PC-9 (cell line): ENCODE measurements at places on chromosomes 3 and 15.
A peak's percentile ranks its signal among the peaks of the same experiment; 100 is the strongest.

GRCh38 chr3:168044049-168044448 lies 51.7 kb downstream of the GOLIM4 start:
- no peak for DNase-seq

DNA sequence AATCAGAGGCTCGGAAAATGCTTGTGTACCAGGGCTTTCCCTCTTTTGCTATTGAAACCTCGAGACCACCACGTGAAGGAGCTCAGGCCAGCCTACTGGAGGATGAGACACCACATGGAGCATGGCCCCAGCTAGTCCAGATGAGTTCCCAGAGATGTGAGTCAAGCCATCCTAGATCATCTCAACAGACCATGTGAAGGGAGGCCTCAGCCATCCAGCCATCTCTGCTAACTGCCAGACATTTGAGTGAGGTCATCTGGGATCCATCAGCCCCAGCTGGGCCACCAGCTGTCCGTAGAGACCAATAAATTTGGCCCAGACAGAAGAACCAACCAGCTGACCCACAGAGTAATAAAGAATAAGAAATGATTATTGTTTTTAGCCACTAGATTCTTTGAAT lies 62.8 kb upstream of the PROK2 start:
- no peak for DNase-seq

GRCh38 chr15:58498821-58499580 lies 67.2 kb downstream of the LIPC start:
- DNase-seq, result no peak

GRCh38 chr3:101091489-101091888 lies 98.3 kb upstream of the ABI3BP start:
- peak; percentile 52 for DNase-seq

DNA sequence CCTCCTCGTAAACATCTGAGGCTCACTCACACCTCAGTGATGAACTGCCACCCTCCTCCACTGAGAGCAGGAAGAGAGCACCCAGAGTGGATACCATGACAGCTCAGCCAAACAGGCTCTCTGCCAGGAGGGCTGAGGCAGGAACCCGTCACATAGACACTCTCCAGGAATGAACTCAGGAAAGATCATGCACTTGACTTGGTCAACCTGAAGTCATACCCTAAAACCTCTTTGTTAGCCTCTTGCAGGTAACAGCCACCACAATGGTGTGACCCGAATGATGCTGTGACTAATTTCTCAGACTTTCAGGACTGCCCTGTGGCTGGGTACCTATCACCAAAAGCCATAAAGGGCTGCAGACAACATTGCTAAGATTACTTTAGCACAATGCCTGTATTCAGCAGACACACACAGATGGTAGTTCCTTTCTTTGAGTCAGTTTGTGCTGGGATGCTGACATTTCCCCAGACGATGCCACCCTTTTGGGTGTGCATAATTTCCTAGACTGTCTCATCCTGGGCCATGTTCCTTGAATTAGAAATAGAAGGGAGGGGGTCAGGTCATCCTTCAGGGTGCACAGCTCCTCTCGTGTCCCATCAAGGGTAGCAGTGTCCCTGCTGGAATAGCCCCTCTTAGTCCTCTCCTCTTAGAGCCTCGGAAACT lies 30.3 kb downstream of the CX3CR1 start:
- DNase-seq, result no peak

DNA sequence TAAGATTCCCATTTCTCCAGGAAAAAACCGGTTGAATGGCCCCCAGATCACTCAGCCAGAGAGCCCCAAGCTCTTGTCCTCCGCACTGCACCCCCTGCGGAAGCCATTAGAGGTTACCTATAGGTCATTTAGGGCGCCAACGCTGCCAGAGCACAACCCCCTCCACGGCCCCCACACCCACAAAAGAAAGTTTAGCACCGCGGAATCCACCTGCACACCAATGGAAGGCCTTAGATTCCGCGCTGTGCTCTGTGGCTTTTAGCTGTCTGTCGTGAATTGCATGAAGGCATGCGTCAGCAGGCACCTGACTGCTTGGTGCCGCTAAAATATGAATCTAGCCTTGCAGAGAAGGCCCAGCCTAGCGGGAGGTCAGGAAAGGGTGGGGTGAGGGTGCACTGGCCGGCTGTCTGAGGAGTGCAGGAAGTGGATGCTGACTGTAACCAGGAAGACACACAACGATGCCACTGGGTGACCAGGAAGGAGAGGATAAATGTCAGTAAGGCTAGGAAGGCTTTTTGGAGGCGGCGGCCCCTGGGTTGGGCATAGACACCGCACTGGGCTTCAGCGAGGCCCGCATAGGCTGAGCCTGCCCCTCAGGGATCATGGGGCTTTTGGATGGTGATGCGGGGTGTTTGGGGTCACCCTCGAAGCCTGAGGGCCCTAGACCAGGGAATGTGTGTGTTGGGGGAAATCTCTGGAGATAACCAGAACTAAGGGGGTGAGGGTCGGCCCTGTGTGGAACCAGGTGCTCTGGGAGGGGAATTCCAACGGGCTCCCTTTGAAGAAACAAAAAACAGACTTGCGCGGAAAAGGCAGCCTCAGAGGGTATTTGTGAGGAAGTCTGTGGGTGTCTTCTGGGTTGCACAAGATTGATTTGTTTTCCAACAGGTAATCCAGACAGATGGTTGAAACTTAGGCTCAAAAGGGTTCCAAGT lies 976 bp upstream of the NUP210 start:
- DNase-seq, result peak; percentile 76

DNA sequence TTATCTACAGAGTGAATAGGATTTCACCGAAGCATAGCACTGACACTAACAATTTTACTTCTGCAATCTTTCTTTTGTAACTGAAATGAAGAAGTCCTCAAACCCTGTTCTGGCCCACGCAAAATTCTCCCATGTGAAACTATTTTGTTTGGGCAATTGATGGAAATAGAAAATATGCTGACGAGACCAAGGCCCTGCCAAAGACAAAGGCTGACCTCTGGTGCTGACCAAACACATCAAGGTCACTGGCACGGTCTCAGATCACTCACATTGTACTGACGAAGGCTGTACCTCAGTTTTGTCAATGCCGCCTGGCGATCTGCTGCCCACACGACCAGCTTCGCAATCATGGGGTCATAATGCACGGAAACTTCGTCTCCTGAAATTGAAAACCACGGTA lies 58.4 kb upstream of the DCUN1D1 start:
- DNase-seq, result no peak

GRCh38 chr15:92619145-92620101 lies 36.2 kb downstream of the FAM174B start:
- DNase-seq, result no peak

DNA sequence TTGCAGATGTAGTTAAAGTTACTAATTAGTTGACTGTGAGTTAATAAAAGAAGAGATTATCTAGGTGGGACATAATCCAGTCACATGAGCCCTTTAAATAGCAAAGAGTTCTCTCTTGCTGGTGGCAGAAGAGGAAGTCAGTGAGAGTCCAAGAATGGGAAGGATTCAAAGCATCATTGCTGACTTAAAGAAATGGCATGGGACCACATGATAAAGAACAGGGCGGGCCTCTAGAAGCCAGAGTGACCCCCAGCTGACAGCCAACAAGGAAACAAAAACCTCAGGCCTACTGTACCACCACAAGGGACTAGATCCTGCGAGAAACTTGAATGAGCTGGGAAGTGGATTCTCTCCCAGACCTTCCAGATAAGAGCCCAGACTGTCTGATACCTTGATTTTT lies 447.2 kb upstream of the CCDC54 start:
- DNase-seq, result no peak

GRCh38 chr15:95923792-95924191 lies 406.7 kb upstream of the NR2F2 start:
- no peak for DNase-seq

GRCh38 chr3:51385621-51386091 lies 565 bp downstream of the MANF start:
- peak; percentile 31 for DNase-seq

DNA sequence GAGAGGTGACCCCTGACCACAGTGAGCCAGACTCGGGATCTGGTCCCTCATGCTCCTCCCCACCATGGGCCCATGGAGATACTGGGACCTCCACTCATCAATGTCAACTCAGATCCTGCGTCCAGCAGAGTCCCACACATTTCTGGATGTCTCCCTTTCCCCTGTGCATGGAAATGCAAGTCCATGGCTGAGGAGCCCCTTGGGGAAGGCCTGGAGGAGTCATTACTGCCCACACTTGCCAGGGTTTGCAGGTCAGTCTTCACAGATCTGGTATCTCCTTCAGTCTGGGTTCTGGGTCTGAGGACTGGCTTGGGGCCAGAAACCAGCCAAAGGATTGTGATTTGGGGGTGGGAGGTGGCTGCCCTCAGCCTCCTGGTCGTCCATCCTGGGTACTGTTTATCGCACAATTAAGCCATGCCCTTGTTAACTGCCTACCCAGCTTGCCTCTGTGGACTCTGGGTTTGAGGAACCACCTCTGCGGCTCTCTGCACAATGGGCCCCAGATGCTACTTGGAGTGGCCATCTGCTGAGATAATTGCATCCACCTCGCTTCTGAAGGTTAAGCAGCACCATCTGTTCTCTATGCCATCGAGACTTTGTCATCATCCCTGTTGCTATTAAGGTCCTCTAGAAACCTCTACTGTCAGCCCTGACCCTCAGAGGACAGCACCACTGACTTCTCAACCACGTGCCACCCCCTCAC lies 49.9 kb upstream of the KLF13 start:
- no peak for DNase-seq

- no peak for DNase-seq
Measured at GRCh38 chr15:48607846-48608245, 37.7 kb downstream of the FBN1 start.

GRCh38 chr15:84731774-84732173 lies 15.8 kb upstream of the SEC11A start:
- DNase-seq, result no peak

DNA sequence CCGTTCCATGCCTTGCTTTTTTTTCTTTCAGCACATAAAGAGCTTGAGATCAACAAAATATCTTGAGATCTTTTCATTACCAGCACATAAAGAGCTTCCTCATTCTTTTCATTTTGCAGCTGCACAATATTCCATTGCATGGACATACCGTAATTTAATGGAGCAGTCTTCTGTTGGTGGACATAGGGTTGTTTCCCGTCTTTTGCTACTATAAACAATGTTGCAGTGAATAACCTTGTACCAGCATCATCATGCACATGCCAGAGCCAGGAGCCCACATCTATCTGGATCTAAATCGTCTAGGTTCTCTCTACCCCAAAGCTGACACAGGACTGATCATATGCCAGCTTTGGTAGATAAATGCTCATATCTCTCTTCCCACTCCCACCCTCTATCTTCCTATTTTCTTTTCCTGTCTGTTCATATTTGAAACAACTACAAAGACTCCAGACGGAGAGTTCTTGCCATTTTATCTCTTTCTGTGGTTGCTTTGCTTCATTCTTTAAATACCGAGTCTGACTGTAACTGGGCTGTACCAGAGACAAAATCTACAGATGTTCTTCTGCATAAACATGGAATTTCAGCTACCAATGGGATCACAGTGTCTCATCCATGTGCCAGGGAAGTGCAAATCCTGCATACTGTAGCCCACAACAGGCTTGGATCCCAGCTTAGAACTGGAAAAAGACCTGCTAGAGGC lies 47.1 kb upstream of the AKAP13 start:
- no peak for DNase-seq

DNA sequence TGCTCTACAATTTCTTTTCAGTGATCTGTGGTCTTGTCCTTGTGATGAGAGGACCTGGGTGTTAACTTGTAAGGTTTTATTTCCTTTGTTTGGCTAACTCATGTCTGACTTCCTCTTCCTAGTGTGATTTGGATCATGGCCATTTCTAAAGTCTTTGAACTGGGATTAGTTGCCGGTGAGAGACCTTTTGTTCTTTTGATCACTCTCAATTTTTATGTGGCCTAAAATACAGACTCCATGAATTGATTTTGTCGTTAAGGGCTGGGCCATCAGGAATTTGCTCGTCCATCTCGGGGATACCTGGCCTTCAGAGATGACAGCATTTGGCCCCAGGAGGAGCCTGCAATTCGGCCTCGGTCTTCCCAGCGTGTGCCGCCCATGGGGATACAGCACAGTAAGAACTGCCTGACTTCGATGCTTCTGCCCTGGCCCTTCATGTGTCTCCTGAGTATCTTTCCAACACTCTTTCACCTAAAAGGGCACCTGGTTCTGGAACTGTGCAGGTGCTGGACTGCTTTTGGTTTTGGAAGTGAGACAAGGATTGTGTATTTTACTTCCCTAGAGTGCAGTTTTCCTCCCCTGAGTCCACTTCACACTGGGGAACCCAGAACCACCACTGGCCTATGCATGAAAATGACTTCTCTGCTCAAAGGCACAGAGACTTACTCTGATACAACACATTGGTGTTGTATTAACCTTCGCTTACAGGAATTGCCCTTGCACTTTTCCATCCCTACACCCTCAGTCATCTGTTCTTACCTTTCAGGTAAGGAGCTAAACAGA lies 13.1 kb upstream of the LRRC2 start:
- DNase-seq, result no peak

DNA sequence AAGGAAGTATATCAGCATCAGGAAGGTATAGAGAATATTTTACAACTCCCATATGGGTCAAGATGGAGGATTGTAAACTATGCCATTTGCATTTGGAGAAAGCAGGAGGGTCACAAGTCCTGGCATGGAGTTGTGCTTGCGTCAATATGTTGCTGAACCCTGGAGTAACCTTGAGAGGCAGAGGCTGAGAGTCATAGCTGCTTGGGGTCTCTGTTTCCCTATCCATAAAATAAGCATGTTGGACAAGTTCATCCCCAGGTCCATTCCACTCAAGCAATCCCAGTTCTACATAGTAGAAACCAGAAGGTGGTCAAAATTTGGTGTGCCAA lies 273.6 kb downstream of the MECOM start:
- DNase-seq, result no peak

DNA sequence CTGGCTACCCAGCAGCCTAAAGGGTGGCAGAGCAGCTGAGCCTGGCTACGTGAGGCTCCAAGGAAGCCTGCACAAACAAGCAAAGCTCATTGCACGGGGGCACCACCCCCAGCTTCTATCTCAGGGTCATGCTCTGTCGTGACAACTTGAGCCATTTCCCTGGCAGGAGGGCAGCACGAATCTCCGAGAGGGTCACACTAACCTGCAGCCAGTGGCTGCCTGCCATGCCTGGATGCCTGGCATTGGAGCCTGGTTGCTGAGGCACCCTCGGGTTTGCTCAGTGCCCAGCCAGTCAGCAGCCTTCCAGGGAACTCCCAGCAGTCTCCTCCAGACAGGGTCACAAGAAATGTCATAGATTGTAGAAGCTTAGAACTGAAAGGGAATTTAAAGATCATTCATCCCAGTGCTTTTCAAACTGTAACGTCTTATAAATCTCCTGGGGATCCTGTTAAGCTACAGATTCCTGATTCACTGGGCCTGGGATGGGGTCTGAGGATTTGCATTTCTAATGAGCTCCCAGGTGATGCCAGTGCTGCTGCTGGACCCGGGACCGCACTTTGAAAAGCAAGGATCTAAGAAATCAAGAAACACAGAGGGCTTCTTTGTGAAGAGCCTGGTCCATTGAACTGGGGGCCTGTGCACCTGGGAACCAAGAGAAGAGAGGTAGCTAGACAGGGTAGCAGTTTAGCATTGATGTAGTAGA lies 48.4 kb downstream of the TMEM266 start:
- DNase-seq, result no peak

GRCh38 chr15:66953523-66954229 lies 111.7 kb upstream of the SMAD3 start:
- DNase-seq, result no peak
